ENCODE measurements at places on chromosomes 4 and X.

- DNase-seq = no peak
Observed at GRCh38 chr4:110510277-110510676, 34.3 kb downstream of the ENPEP start.

DNA sequence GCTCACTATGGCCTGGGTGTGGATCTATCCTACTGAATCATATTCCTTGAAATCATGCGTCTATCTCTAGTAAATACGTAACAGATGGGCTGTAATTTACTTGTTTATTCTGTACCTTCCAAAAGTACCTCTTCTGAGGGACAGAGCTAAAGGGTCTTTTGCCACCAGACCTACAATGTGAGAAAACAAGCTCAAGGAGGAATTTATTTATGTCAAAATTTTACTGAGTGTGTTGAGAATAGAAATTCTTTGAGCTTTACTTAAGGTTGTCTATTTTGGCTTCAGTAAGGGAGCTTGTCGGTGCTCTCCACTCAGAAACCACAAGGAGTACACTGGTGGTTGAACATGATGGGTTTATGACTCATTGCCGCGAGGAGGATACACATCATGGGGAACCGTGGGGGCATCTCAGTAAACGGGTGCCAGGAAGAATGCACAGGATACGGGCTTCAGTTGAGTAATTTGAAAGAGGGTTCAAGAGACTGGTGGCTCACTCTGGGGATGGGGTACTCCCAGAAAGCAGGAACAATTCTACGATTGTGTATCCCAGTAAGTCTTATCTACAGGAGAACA is 3.0 kb downstream of the ANK2 start:
- DNase-seq = no peak

- DNase-seq = no peak
Observed at GRCh38 chr4:7415927-7416686, 18.6 kb downstream of the PSAPL1 start.

- no peak for DNase-seq
Observed at GRCh38 chr4:112593438-112594133, 43.1 kb downstream of the ZGRF1 start.

DNA sequence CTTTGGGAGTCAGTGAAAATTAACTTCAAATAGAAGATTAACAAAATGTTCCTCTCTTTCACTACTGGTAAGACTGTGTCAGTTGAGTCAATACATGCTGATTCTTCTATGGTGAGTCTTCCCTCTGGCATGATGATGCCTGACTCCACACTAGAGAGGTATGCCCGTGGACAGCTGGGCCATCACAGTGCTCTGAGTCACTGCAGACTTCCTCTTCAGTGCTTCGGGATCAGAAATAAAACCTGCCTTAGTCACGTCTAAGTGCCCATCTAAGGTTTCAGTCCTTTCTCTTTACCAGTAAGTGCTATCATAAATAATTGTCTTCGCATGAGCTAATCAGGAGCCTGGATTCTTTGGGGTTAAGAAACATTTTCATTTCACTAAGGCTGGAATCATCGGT is 1.6 kb upstream of the ASB5 start:
- DNase-seq = no peak

GRCh38 chr4:148454835-148455234 is 12.6 kb upstream of the NR3C2 start:
- DNase-seq = no peak

GRCh38 chrX:133402830-133403625 is 12.3 kb downstream of the GPC4 start:
- no peak for DNase-seq

GRCh38 chr4:119314356-119314755 is 7.6 kb downstream of the FABP2 start:
- no peak for DNase-seq

DNA sequence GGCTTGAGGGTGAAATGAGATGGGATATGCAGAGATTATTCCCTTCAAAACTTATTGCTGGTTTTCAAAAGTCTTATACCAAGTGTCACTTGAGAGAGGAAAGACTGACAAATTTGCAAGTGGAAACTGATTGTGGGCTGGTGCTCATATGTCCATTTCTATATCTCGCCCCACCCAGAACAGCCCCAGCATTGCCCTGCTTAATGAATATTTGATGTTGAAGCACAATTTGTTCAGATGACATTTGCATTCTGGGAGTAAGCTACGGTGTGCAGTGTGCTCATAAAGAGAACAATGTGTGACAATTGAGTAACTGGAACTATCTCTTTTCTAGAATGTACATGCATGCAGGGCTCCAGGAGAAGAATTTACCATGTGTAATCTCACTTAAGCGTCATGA is 223.5 kb upstream of the TRPC5 start:
- no peak for DNase-seq

GRCh38 chr4:105631818-105632400 is 76.6 kb downstream of the INTS12 start:
- DNase-seq = no peak

- DNase-seq = no peak
Observed at GRCh38 chr4:110620691-110621327, 2.1 kb downstream of the PITX2 start.

DNA sequence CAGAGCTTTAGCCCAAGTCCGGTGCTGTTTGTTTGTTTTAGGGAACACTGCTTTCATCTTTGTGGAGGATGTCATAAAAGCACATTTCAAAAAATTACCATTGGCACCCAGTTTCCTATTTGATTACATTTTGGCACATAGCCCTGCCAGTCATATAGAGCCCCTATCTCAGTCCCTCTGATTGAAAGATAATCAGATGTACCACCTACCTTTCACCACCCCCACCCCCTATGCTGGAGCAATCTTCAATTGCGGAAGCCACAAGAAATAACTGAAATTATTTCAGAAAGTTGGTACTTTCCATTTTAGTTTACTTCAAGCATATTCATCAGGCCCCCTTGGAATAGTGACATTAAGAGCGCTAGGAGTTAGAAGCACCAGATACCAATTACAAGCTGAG is 136.7 kb upstream of the RPL34 start:
- no peak for DNase-seq

DNA sequence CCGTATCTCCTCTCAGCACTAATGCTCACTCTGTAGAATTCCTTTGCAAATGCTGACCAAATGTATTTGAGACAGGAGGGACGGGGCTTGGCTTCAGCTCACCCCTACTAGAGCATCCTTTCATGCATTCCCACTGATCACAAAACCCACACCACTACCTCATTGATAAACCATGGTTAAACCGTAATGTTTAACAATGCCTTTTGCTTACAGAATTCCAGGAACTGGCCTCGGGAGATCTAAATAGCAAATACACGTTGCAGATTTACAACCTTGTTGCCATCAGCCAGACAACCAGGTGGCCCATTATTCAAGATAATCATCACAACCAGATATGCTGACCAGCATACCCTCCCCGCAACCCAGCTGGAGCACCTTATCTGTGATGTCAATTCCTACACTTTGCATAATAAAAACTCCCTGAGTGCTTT is 391.9 kb downstream of the KCTD8 start:
- no peak for DNase-seq

DNA sequence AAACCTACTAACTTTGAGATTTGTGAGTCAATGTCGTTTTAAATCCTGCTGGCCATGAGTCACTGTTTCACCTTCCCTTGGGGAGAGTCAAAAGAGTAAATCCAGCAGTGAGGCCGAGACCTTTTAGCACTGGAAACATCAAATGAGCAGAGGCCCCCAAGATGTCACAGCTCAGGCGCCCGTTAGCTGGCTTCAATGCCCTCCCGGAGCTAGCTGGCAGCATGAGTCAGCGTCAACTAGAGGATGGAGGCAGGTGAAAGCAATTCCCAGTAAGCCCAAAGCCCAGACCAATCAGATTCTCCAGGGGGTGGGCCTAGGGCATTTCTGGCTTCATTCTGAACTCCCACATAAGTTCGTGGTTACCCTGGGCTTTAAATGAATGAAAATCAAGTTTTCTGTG is 170.9 kb downstream of the CLCN4 start:
- DNase-seq = no peak

- no peak for DNase-seq
Observed at GRCh38 chrX:152847281-152847680, 16.4 kb downstream of the NSDHL start.

DNA sequence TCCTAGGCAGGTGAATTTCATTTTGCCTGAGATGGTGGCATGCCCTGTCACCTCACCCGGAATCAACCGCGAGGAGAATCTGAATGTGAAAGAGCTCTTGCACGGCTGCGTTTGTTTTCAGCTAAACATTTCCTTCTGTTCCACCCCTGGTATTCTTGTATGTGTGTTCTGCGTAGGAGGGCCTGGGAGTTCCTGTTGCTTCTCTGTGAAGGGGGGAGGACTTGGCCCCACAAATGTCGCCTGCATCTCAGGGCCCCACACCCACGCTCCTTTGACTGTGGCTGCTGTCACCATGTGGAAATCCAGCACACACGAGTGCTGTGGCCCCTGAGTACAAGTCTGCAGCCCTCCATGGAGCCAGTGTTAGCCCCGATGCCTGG is 45.8 kb upstream of the CLCN4 start:
- peak; percentile 43 for DNase-seq

GRCh38 chr4:14165222-14165920 is 537.8 kb upstream of the BOD1L1 start:
- DNase-seq = no peak

DNA sequence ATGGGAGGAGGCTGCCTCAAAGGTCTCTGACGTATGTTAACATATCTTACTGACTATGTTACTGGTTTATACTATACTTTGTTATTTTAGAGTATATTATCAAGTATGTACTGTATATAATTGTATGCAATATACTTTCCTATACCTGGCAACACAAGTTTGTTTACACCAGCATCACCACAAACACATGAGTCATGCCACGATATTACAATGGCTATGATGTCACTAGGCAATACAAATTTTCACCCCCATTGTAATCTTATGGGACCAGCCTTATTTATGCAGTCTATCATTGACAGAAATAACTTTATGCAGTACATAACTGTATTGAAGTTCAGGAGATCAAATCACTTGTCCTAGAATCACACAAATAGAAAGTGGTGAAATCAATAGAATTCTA is 329.9 kb upstream of the SLC7A11 start:
- DNase-seq = no peak

DNA sequence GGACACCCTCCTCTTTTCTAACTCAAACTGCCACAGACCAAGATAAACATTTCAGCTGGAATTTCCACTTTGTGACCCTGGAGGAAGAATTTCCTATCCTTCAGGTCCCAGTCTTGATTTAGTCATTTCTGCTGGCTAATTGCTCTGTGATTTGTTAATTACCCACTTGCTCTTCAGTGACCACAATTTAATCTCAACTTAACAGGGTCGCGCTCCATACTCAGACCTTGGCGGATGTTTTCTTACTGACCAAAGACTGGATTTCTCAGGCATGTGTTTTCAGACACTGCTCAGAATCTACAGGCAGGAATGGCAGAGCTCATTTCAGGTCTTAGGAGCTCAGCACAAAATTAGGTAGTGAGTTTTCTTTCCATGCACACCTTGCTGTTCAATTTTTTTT is 188.9 kb downstream of the ASMT start:
- DNase-seq = no peak

GRCh38 chrX:74408304-74408703 is 13.0 kb upstream of the SLC16A2 start:
- no peak for DNase-seq

All from activated CD4-positive, CD25-positive, alpha-beta regulatory T cell treated with anti-CD3 and anti-CD28 coated beads, Interleukin-2, amount 50 U/mL, for 16 hours (primary cell).